Esophagus squamous epithelium (tissue), 5 donors: ENCODE measurements at places on chromosomes 12 and 14.

- no peak for DNase-seq
Observed at GRCh38 chr12:80196419-80196818, 97.1 kb downstream of the OTOGL start.

GRCh38 chr12:6340745-6341416 is 995 bp downstream of the TNFRSF1A start:
- DNase-seq = no peak

DNA sequence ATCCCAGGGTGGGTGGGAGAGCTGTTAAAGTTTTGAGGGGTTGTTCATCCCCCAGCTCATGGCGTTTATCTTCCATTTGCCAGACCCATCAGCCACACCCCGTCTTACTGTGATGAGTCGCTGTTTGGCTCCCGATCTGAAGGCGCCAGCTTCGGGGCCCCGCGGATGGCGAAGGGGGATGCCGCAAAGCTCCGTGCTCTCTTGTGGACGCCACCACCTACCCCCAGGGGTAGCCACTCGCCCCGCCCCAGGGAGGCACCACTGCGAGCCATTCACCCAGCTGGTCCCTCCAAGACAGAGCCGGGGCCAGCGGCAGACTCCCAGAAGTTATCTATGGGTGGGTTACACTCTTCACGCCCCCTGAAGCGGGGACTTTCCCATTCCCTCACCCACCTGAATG is 5.7 kb downstream of the RITA1 start:
- DNase-seq = no peak

DNA sequence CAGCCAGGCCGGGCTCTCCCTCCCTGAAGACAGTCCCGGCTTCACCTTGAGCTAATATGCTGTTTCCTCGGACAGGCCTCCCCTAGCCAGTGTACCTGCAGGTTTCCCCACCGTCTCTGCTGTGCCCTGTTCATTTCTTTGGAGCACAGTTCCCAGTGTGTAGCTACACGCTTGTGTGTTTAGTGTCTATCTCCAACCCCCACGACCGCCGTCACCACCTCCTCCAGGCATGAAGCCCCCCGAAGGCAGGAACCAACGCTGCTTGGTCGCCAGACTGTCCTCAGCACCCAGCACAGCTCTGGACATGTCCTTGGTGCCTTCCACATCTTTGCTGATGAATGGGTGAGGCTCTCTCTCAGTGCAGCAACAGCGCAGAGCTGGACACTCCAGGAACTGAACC is 26.2 kb upstream of the PLEKHG6 start:
- DNase-seq = no peak

GRCh38 chr14:100117633-100118395 is 41.6 kb downstream of the DEGS2 start:
- no peak for DNase-seq

DNA sequence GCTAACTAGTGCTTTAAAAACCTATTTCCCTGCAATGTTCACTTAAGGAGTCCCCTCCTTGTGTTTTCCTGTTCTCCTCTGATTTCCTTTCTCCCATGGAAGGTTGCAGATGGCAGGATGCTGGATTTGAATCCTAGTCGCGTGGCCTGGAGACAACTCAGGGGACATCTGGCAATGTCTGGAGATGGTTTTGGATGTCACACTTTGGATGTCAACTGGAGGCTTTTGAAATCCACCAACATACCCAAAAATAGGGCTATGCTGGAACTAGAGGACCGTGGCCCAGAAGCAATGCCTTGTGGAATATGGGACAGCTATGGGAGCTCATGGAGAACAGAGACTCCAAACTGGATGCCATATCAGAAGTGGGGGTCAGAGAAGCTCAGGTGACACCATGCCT is 95.8 kb upstream of the NOS1 start:
- DNase-seq = no peak

DNA sequence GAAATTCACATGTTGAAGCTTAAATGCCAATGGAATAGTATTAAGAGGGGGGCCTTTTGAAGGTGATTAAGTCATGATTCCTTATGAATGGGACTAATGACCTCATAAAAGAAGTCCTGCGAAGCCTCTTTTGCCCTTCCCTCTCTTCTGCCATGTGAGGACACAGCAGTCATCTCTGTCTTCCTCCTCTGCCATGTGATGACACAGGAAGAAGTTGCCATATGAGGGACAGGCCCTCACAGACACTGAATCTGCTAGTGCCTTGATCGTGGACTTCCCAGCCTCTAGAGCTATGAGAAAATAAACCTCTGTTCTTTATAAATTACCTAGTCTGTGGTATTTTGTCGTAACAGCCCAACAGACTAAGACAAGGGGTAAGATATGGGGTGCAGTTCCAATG is 100.7 kb downstream of the VCPKMT start:
- DNase-seq = no peak

DNA sequence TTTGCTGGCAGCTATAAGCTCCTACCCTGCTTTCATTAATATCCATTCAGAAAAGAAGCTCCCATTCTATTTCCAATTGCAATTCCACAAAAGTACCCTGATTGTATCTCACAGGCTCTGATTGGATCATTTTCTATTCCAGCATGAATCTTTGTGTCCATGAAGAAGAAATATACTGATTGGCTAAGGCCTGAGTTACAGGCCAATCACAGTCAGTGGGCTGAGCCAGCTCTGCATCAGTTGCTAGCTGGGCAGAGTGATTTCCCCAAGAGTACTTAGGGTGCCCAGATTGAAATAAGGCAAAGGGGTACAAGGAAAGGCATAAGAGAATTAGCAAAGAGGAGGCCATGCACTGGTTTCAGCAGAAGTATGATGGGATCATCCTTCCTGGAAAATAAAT is 14.4 kb downstream of the ART4 start:
- no peak for DNase-seq

GRCh38 chr12:110343114-110343513 is 60.4 kb downstream of the ANAPC7 start:
- no peak for DNase-seq

- DNase-seq = no peak
Observed at GRCh38 chr14:91313852-91314251, 69.3 kb upstream of the GPR68 start.

GRCh38 chr14:72402377-72402772 is 470.1 kb downstream of the RGS6 start:
- DNase-seq = no peak

GRCh38 chr14:37406095-37406494 is 189.0 kb downstream of the FOXA1 start:
- no peak for DNase-seq

GRCh38 chr12:131773582-131774221 is 54.5 kb upstream of the MMP17 start:
- DNase-seq = no peak

DNA sequence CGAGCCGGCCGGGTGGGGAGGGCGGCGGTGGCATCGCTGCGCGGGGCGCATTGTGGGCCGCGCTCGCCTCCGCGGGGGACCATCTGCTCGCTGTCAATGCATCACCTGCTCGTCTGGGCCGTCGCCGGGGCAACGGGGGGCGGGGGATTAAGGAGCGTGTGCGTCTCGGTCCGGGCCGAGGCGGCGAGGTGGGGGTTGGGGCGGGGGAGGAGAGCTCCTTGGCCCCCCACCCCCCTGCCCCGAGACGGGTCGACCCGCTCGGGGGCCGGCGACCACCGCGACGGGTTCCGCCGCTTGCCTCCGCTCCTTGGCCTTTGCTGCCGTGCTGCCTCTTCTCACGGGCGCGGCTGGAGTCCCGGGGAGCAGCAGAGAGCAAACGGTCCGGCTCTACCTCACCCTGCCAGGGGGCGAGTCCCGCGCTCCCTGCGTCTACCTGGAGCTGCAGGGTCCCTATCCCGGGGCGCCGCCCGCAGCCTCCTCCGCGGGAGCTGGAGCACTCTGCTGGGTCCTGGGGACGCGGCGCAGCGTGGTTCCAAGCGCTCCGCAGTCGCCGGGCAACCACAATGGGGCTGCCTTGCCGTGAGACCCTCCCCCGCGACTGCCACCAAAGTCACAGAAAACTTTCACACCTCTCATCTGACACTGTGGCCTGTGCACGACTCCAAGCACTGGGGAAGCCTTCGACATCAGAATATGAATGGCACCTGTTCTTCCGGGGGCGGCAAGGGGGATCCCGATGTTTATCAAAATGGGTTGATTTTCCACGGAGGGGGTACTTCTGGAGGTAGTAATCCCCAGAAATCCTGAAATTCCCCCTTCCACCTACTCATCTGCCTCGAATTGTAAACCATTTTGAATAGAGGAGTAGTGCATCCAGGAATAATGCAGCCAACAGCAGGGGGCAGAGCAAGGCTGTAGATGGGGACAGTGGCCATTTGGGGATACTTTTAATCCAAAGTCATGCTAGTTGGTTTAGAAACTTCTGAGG is at the start of gene C12orf42:
TSS of gene C12orf42 (minus strand) at position 500 of the 988 bp plus-strand sequence. CDS start 17,542 bp downstream, outside the sequence.
- peak; percentile 23 for DNase-seq

GRCh38 chr14:76694106-76694505 is 67.2 kb upstream of the VASH1 start:
- DNase-seq = no peak

DNA sequence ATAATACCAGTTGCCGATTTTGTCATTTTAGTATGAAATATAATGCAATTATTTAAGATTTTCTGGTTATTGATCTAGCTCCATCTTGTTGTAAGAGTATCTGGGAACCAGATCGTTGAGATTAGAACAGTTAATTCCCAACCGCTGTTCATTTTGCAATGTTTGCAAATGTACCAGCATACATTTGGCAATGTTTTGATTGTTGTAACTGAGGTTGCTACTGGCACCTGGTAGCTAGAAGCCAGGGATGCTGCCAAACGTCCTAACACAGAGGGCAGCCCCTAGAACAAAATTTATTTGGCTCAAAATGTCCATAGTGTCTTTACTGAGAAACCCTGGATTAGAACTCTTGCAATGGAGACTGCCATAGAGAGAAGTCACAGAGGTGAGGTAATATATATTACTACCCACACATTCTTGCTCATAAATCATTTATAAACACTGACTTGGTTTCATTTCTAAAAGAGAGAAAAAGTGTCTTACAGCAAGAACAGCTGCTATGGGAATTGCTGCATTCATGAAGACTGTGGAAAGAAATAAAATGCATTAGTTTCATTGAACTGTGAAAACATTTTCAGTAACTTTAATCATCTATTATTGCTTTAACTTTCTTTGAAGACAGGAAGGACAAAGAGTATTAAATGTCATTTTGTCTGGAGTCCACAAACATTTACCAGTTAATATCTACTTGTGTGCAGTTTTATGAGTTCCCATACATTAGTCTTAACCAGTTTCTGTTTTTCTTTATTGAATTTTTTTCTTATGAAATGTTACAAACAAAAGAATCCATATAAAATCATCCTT is 46.2 kb downstream of the ABCC9 start:
- no peak for DNase-seq

DNA sequence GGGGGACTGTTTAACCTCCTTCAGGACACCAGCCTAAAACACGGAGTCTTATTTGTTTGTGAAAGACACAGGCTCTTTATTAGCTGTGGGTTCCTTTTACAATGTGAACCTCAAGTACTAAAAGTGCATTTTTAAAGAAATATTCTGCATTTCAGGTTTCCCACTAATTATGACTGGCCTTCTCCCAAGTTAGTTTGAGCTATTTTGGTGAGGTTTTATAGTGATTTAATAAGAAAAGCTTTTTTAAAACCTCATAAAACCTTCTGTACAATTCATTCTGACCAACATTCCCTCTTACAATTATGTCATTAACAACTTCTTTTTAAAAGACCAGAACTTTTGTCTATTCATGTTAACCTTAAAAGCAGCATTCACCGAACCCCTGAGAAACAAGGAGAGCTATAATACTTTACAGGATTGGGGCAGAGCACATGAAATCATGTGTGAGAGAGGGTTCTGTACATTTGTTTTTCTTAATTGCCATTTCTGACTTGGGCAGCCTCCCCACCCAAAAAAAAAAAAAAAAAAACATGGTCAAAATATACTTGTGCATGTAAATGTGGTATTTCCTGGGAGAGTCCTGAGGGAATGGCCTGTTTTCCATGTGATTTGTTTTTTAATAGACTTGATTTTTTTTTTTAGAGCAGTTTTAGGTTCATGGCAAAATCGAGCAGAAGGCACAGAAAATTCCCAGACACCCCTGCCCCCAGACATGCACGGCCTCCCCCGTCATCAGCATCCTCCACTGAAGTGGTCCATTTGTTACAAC is 169.5 kb downstream of the CHST11 start:
- no peak for DNase-seq

GRCh38 chr14:61568572-61569011 is 126.7 kb upstream of the HIF1A start:
- peak; percentile 28 for DNase-seq

- no peak for DNase-seq
Observed at GRCh38 chr14:103232031-103232808, 101.8 kb upstream of the EIF5 start.

- DNase-seq = no peak
Observed at GRCh38 chr12:116320791-116321217, 43.3 kb upstream of the MED13L start.

DNA sequence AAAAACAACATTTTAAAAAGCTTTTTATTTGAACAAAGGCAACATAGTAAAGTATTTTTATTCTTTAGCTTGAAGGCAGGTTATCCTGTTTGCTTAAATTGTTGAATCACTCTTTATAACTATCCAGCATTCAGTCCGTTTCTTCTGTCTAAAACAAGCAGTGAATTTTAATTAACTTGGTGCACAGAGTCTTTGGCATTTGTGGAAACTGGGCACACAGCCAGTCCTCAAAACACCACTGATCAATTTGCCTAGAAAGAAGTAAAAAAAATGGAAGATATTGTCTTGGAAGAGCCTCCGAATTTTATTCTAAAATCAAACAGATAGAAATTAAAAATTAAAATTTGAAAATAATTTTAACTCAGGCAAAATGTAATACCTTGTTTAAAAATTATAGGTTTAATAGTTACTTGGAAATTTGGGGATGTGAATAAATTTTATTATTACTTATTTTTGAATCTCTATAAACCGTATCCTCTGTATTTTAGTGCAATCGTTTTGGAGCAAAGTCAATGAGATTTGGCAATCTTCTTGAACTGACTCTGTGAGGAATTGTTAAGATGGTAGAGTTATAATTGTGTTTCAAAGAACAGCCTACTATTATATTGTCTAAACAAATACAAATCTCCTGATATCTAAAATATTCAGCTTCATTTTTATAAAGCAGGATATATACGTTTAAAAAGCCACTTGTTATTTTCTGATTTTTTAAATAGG is 927.0 kb downstream of the SLC16A7 start:
- no peak for DNase-seq

GRCh38 chr14:68932686-68933085 is 46.4 kb downstream of the ACTN1 start:
- no peak for DNase-seq

DNA sequence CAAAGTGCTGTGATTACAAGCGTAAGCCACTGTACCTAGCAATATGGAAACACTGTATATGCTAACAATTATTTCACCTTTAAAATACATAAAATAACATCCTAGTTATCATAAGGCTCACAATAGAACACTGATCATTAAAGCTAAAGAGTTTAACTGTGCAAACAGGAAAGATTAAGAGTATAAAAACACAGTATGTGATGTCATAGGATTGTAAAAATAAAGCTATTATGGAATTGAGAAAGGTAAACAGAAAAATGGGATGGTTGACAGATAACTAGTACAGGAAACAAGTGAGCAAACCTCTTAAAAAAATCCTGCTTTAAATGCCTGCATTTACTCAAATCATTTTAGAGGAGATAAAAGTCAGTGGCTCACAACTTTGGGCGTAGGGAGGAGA is 10.8 kb upstream of the IPO8 start:
- DNase-seq = no peak

GRCh38 chr12:10052193-10052913 is 21.9 kb downstream of the CLEC9A start:
- DNase-seq = no peak

- no peak for DNase-seq
Observed at GRCh38 chr12:92114834-92115233, 30.8 kb downstream of the BTG1 start.
